ENCODE measurements at places on chromosomes 7 and 10.

DNA sequence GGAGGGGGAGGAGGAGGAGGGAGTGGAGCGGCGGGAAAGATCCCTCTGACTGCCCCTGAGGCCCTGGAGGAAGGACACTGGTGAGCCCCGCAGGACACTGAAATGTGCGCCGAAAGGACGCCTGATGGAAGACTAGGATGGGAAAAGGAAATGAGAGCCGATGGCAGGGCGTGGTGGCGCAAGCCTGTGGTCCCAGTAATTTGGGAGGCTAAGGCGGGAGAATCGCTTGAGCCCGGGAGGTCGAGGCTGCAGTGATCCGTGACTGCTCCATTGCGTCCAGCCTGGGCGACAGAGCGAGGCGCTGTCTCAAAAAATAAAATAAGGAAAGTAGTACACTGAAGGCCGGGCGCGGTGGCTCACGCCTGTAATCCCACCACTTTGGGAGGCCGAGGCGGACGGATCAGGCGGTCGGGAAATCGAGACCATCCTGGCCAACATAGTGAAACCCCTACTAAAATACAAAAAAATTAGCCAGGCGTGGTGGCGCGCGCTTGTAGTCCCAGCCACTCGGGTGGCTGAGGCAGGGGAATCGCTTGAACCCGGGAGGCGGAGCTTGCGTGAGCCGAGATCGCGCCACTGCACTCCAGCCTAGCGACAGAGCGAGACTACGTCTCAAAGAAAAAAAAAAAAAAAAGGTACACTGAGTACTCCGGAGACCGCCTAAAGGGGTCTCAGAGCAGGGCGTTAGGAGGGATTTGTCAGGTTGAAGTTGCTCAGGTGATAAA, 561 bp upstream of the HNRNPF start:
- DNase-seq: peak; percentile 77

GRCh38 chr7:105985672-105986215, 22.7 kb downstream of the CDHR3 start:
- DNase-seq: no peak

DNA sequence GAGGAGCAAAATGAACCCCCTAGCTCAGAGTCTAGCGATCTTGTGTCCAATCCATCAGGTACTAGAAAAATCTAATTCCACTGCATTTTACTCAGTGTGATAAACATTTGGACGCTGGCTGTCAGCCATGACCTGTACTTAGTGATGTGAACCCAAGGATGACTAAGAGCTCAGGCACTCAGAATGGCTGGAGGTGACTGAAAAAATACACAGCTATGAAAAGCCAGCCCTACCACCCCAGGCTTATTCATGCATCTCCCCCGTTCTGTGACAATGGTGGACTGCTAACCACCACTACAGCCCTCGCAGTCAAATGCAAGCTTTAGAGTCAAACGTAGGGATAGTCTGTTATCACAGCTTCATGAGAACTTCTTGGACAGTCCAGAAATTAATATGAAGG, 14.9 kb downstream of the AFAP1L2 start:
- no peak for DNase-seq

GRCh38 chr10:118062798-118063238, 16.1 kb upstream of the RAB11FIP2 start:
- no peak for DNase-seq

GRCh38 chr10:124325633-124325914, 93.1 kb downstream of the OAT start:
- no peak for DNase-seq

GRCh38 chr7:117493460-117493859, 13.6 kb downstream of the CFTR start:
- DNase-seq: no peak

Data from activated naive CD8-positive, alpha-beta T cell treated with anti-CD3 and anti-CD28 coated beads, Interleukin-2, amount 10 ng/mL, durations not matched to agents 7 days and 5 days (primary cell).